ENCODE measurements at places on chromosomes 11 and 22.

DNA sequence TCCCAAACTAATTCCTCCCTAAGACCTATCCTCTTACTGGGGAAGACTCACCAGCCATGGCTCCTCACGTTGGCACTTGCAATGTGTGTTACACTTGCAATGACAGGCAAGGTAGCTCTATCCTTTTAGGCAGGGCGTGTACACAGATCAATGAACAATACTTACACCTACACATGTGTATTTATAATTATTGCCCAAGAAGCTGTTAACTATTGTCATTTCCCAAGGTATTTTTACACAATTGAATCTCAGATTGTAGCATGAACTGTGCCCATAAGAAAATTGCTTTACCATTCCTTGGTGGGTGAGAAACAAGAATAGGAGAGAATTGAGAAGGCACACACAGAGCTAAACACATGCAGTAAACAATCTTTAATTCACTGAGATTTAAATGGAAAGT, at the start of gene CARD18:
Gene CARD18, minus strand, starts transcription at position 101 of the 400 bp plus-strand sequence. Its CDS starts 43 bp downstream, at position 58.
- DNase-seq = no peak

DNA sequence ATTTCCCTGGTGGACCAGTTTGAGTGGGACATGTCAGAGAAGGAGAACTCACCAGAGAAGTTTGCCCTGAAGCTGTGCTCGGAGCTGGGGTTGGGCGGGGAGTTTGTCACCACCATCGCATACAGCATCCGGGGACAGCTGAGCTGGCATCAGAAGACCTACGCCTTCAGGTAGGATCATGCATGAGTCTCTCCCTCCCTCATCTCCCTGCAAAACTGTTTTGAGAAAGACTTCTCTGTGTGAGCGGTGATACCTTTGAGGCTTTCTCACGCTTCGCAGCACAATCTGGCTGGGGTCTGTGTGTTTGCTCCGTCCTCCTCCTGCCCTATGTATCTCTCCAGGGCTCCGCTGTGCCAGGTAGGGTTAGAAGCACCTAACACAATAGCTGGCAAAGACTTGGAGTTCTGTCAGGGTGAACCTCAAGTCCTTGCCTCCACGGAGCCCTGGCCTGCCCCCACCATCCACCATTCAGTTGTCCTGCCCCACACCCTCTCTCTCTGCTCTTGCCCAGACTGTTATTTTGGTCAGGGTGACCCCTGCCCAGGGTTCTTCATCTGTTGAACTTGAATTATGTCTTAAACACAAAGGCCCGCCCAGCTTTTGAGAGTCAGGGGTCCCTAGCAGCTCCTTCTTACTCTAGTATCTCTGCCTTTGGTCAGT, 13.4 kb downstream of the DERL3 start:
- no peak for DNase-seq

GRCh38 chr22:50436841-50437341, 37.9 kb downstream of the SBF1 start:
- no peak for DNase-seq

GRCh38 chr11:20783220-20783619, 113.8 kb downstream of the NELL1 start:
- DNase-seq = no peak
